ENCODE measurements at places on chromosomes 1 and 21.

DNA sequence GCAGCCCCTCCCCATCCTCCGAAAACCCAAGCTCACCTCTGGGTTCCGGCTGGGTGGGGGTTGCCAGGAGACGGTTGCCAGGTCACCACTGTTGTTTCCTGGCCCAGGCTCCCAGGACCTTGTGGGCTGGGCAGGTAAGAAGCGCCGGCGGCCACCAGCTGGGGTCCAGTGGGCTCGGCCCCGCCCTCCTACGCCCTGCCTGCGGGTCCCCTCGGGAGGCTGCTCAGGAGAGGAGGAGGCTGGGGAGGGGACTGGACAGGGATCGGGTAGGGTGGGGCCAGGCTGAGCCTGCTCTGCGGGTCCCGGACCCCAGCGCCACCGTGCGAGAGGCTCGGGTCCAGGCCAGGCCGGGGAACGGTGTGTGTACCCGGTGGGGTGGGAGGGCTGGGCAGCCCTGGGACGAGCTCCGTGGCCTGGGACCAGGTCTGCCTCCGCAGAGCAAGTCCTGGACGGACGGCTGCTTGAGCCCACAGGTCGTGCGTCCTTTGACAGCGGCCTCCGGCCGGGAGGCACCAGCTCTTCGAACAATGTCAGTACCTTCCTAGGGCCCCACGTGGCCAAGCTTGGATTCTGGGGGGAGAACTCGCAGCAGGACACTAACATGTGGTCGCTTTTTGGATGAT is at the start of gene TTLL10:
TTLL10 (plus strand) TSS at position 88 of the 623 bp plus-strand sequence. CDS start 5,336 bp downstream, outside the sequence.
- DNase-seq: no peak

GRCh38 chr1:27138368-27138767 is 16.6 kb downstream of the SLC9A1 start:
- DNase-seq: no peak

GRCh38 chr1:230394741-230395140 is 31.4 kb downstream of the PGBD5 start:
- DNase-seq: no peak

- peak; percentile 67 for DNase-seq
Observed at GRCh38 chr1:36285443-36286101, 20.6 kb upstream of the SH3D21 start.

- DNase-seq: no peak
Observed at GRCh38 chr1:204285436-204286305, 71.9 kb upstream of the GOLT1A start.

DNA sequence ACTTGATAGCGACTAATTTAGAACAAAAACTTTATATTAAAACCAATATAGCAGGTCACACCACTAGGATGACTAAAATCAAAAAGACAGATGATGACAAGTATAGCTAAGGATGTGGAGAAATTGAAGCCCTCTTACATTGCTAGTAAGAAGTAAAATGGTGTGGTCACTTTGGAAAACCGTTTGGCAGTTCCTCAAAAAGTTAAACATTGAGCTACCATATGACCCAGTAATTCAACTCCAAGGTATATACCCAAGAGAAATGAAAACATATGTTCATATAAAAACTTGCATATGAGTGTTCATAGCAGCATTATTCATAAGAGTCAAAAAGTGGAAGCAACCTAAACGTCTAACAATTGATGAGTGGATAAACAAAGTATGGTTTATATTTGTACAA is 13.0 kb upstream of the SERINC2 start:
- no peak for DNase-seq

DNA sequence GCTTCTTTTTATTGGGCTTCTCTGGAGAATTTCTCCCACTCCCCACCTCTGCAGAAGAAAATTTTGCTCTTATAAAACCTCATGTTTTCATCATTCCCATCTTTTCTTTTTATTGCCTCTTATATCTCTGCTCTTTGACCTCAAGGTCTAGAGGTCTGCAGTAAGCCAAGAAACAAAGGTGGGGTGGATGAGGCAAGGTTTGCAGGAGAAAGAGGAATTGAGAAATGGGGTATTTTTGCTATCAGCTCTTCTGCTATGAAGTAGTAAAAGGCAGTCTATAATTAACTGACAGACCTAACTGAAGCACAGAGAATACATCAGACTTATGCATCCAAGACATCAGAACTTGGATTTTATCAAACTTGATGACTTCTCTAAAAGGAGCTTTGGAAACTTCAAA is 22.9 kb downstream of the SYT11 start:
- DNase-seq: no peak

- DNase-seq: no peak
Observed at GRCh38 chr1:247415423-247416361, at the start of gene NLRP3. Gene NLRP3 (plus strand): TSS chr1:247416173. CDS start chr1:247418801, 2,628 bp downstream.

DNA sequence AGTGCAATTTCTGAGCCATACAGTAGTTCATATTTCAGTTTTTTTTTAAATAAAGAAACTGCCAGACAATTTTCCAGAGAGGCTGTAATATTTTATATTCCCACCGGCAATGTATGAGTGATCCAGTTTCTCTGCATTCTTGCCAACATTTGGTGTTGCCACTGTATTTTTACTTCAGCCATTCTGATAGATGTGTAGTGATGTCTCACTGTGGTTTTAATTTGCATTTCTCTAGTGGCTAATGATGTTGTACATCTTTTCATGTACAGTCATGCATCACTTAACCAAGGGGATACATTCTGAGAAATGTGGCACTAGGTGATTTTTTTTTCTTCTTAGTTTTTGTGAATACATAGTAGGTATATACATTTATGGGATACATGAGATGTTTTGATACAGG is 99.6 kb downstream of the CENPF start:
- no peak for DNase-seq

- no peak for DNase-seq
Observed at GRCh38 chr1:19484798-19485361, 459 bp downstream of the CAPZB start.

DNA sequence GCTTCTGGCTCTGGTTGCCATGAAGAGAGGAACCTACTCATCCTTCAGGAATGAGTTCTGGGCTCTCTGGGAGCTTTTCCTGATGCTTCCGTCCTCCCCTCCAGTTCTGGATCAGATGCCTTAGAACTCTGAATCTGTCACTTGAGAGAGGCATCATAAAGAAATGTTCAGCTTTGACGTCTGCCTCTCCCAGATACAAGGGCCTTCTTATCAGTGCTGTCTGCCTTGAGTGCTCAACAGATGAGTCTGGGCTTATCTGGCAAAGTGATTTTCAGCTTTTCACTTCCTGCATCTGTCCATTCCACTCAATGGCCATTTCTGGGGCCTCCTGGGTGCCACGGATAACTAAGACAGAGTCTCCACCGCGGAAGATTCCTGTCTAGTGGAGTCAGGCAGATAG is 12.3 kb upstream of the OTUD3 start:
- no peak for DNase-seq

DNA sequence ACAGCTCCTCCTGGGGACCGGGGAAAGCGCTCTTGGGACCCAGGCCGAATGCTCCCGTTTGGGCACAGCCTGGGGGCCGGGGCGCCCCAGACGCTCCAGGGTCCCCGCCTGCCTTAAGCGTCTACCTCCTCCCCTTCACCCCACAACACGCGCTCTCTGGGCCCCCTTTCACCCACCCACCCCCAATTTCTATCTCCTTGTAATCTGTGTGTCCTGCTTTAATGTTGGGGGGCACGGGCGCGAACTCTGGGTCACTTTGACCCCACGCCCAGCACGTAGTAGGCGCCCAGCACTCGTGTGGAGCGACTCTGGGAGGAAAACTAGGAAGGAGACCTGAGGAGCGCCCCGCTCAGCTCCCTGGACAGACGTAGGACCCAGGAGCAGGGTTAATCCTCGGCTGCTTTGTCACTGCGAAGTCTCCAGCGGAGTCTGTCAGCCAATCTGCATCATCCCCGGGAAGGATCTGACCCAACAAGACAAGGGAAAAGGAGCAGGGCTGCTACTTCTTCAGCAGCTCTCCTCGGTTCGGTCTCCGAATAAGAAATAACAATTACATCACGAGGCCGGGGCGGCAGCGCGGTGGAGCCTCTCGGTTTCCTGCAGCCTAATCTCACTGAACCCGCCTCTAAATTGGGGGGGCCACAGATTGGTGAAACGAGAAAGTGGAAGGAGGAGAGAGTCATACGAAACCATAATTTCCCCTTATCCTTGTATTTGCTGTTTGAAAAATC is 757 bp upstream of the NRIP1 start:
- DNase-seq: no peak

DNA sequence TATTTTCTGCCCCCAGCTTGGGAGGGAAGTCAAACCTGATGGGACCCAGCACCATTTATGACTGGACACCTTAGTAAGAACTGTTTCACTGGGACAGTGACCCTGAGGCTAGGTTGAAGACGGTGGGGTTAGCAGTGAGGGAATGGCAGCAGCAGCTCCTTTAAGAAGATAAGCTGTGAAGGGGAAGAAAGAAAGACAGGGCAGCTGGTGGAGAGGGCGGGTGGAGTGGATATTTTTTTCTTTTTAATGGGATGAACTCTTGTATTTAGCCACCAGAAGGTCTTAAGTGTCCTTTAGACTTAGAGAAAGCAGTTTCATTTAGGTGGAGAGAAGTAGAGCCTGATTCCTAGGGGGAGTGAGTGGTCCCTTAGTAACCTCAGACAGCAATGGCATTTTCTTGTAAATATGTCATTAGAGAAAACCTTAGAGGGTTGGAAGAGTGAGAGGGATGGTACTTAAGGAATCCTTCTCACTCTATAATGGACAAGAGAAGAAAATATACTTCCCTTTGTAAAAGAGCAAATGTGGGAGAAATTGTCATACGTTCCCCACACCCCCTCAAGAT is 187.5 kb downstream of the HHAT start:
- DNase-seq: no peak
